ENCODE measurements at places on chromosomes 13 and 19.

DNA sequence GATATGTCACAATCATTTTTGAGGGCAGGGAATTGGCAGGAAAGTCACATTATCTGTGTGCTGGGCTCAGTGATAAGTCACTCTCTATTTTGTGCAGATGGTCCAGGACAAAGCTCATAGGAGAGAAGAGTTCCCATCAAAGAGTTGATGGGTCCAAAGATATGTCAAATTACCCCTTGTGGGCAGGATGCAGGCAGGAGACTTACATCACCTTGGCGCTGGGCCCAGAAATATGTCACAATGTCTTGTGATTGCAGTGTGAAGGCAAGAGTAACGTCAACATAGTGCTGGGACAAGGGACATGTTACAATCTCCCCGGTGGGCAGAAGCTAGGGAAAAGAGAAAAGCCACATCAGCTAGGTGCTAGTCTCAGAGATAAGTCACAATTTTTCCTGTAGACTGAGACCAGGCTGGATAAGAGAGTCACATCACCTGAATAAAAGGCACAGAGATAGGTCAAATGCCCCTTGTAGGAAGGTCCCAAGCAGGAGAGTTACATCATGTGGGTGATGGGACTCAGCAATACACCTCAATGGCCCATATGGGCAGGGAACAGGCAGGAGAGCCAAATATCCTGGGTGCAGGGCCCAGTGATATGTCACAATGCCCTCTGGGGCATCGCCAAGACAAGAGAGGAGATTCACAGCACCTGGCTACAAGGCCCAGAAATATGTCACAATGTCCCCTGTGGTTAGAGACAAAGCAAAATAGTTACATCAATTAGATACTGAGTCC is 47.9 kb downstream of the ZNF99 start:
- no peak for DNase-seq

- DNase-seq, result no peak
Observed at GRCh38 chr13:75800545-75800944, 164.4 kb downstream of the LMO7 start.

GRCh38 chr13:76383676-76384461 is 502.3 kb downstream of the KCTD12 start:
- peak; percentile 85 for DNase-seq

DNA sequence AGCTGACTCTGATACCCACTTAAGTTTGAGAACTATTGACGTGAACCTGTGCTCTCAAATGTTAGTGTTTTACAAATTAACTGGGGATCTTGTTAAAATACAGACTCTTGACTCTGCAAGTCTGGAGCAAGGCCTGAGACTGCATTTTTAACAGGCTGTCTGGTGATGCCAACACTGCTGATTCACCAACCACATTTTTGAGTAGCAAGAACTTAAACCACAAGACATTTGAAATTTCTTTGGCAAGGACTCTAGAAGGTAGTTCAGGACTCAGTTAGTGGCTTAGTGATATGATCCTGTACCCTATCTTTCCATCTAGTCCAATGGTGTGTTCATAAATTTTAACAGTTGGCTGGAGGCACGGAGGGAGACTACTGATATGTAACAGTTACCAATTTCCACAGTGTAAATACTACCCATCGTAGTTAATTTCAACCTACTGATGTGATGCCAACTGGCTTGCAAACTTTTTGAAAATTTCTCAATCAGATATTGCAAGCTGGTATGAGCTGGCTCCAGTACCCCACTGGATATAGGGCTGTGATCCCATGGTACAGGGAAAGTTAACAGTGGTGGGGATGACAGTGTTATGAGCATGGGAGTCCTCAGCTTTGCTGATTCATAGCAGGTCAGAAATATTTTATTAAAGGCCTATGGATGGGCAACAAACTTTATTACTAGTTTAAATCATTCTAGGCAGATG is 255.1 kb downstream of the TBC1D4 start:
- DNase-seq, result peak; percentile 93

GRCh38 chr13:25541434-25542123 is 169.8 kb downstream of the ATP8A2 start:
- no peak for DNase-seq

- DNase-seq, result no peak
Observed at GRCh38 chr13:24985896-24986295, 110.0 kb upstream of the PABPC3 start.

DNA sequence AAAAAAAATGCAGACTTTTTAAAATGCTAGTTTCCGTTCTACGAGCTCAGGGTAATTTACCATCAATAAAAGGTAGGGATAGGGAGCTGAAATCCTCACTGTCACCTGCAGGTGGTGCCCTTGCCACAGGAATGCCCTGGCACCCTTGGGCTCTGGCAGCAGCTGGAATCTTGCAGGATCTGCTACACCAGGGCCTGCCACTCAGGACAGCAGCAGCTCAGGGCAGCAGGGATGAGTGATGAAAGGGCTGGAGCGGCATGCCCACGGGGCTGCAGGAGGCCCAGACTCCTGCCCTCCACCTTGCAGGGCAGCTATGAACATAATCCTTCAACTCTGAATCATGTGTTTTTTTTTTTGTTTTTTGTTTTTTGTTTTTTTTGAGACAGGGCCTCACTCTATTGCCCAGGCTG is 54.0 kb downstream of the GNG7 start:
- DNase-seq, result peak; percentile 62

- DNase-seq, result no peak
Observed at GRCh38 chr13:112652512-112653070, 37.2 kb upstream of the ATP11A start.

DNA sequence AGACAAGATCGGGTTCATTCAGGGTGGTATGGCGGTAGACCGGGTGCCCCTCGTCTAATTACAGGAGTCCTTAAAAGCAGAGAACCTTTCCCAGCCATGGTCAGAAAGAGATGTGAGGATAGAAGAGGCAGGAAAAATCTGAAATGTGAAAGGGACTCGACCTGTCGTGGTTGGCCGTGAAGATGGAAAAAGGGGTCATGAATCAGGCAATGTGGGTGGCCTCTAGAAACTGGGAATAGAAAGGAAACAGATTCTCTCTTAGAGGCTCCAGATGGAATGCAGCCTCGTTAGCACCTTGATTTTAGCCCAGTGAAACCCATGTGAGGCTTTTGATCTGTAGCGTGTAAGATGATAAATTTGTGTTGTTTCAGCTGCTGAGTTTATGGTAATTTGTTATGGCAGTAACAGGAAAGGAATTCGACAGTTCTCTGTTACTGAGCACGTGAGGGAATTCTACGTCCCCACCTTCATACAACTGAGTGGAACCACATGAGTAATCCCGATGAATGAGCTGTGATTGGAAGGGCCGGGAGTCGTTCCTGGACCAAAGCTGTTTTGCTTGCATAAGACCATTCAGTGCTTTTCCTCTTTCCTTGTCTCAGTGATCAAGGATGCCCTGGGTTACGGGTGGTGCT is 11.0 kb upstream of the CA11 start:
- peak; percentile 64 for DNase-seq

- no peak for DNase-seq
Observed at GRCh38 chr13:112747256-112747655, 57.4 kb downstream of the ATP11A start.

- no peak for DNase-seq
Observed at GRCh38 chr19:47618771-47619170, 9.8 kb downstream of the BICRA start.

DNA sequence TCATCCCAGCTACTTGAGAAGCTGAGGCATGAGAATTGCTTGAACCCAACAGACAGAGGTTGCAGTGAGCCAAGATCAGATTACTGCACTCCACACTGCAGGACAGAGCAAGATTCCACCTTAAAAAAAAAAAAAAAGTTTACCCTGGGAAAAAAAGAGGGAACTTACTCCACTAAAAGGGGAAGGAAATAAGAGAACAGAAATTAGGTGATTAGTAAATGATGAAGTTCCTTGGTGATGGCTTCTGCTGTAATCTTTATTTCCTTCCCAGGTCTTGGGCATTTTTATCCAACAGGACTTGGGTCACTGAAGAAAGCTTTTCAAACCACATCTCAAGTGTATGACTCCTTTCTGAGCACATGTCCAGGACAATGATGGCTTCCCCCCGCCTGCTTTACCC is 9.3 kb downstream of the ZNF780A start:
- no peak for DNase-seq

DNA sequence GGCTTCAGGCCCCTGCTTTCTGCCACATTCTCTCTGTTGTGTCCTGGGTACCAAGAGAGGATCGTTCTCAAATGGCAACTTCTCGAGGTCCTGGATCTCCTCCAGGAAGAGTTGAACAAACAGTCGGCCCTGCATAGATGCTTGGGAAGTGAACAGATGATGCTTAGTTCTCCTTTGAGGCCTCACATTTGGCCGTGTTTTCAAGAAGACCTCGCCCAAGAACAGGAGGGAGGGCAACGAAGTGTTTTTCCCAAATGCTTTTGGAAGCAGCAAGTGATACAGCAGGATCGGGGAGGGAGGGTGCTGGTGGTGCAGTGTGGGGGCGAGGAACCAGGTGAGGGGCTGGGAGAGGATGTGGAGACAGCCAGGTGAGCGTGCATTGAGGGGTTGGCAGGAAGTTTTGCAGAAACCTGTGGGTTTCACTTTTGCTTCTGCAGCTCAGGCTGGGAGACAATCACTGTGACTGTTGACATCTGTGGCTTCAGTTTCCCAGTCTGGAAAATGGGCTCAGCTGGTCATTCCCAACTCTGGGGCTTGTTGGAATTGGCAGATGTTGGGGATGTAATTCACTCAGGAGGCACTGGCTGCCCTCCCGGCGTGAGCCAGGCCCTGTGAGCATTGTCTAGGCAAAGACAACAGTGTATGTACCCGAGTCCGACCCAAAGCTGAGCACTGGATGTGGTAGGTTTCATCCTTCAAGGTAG is 21.6 kb downstream of the MAST3 start:
- no peak for DNase-seq

GRCh38 chr13:21149568-21149967 is 26.8 kb downstream of the SKA3 start:
- no peak for DNase-seq
